Effector memory CD4-positive, alpha-beta T cell (primary cell): ENCODE measurements at places on chromosomes 13 and 19.

DNA sequence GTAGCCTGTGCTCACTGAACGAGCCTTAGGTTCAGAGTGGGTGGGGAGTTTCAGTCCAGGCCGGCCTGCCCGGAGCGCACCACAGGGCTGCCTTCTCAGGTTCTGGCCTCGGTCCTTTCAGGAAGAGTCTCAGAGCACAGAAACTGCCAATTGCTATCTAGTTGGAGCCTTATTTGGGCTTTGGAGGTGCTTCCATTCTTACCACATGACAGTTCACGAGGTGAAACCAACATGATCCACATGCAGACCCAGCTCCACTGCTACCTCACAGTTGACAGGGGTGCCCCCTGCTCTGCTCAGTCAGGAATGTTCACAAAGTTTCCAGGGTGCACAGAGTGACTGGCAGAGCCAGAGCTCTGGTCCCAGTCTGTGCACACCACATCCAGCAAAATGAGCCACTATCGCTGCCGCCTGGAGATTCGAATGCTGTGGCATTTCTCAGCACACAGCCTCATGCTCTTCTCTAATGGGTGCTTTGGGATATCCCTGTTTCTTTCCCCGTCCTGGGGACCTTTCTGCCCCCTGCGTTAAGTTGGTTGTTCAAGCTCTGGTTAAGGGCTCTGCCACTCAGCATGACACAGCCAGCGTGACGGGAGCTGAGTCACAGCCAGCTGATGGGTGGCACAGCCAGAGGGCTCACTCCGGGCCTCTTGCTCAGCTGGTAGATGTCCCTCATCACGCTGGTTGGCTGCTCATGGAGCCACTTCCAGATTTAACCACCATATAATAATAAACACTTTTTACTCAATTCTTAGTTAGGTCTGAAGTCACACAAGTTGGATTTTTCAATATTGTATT is 7.5 kb upstream of the SACS start:
- no peak for DNase-seq

GRCh38 chr19:2523630-2524311 is 47.8 kb downstream of the GADD45B start:
- DNase-seq = no peak

GRCh38 chr19:10112895-10113591 is 1.6 kb downstream of the P2RY11 start:
- DNase-seq = peak; percentile 48

GRCh38 chr13:113002206-113002912 is 33.3 kb downstream of the MCF2L start:
- DNase-seq = no peak

DNA sequence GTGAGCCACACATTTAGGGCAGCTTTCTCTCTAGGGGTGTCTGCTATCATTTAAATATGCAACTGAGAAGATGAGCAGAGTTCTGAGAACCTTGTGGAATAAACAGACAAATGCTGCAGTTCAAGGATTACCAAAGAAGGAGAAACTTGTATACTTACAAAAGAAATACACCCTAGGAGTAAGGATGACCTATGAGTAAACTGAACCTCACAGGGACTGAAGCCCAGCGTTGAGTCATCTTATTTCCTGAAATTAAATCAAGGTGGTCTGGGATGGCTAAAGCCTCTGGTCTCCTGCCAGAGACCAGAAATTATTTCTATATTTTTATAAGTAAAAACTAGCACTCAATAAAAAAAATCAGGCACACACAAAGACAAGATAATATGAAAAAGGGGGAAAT is 40.1 kb downstream of the FAM216B start:
- no peak for DNase-seq

DNA sequence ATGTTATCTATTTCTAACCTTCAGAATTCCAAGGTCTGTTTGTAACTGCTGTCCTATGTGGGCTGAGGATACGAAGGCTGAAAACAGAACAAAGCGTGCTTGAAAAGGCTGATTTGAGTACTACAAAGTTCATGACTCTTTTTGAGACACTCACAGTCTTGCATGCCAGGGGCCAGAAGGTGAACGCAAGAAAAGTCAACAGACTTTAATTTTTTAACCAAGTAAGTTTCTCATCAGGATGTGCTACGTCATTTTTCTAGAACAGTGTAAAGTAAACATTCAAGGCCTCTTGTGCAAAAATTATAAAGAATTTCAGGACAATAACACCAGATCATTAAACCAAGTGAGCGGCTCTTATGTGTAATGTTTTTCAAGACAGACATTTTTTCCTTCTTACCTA is 163.5 kb downstream of the COG6 start:
- DNase-seq = no peak

GRCh38 chr19:31436121-31436776 is 87.0 kb upstream of the TSHZ3 start:
- no peak for DNase-seq

- no peak for DNase-seq
Measured at GRCh38 chr13:30268673-30269072, 38.7 kb downstream of the KATNAL1 start.

DNA sequence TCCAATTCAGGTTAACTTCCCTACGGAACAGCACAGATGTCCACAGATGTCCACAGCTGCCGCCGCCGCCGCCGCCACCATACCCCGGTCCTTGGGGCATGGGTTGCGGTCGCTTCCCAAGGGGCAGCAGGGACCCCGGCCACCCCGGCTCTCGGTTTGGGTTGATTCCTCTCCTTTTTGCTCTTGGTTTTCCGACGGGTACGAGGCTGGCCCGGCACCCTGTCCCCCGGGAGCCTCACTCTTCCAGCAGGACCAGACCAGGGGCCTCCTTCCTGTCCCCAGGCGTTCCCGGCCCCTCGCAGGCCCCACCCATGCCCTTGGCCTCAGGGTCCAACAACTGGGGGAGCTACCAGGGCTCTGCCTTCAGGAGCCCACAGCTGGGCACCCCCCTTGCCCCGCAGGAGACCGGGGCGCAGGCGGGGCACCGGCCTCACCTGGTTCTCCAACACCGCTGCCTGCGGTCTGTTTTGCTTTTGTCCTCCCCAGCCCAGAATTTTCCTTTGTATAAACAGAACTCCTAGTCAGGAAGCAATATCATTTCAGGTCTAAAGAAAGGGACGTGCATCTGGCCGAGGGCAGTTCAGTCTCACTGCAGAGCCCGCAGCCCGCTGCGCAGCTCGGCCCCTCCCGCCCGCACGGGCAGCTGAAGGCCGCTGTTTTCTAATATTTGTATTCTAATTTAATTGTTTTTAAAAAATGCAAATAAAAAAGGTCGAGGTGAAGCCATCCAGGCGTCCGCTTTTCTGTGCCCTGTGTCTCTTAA is 27.9 kb downstream of the ZBTB7A start:
- no peak for DNase-seq

GRCh38 chr13:39038569-39039030 is 344 bp downstream of the NHLRC3 start:
- DNase-seq = peak; percentile 18

DNA sequence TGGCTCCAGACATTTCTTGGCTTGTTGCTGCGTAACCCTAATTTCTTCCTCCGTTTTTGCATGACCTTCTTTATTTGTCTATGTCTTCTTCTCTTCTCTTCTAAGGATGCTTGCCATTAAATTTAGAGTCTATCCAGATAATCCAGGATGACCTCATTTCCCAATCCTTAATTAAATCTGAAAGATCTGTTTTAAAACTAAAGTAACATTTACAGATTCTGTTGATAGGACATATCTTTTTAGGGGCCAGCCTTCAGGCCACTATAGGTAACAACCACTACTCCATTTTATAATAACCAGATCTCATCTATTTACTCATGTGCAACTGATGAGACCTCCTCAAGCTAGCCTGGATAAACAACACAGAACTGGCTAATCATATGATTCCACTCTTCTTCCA is 490.5 kb upstream of the SLC10A2 start:
- DNase-seq = no peak

GRCh38 chr13:110274687-110275086 is 32.3 kb downstream of the COL4A1 start:
- no peak for DNase-seq

GRCh38 chr13:94713561-94714182 is 1.3 kb upstream of the SOX21 start:
- no peak for DNase-seq

DNA sequence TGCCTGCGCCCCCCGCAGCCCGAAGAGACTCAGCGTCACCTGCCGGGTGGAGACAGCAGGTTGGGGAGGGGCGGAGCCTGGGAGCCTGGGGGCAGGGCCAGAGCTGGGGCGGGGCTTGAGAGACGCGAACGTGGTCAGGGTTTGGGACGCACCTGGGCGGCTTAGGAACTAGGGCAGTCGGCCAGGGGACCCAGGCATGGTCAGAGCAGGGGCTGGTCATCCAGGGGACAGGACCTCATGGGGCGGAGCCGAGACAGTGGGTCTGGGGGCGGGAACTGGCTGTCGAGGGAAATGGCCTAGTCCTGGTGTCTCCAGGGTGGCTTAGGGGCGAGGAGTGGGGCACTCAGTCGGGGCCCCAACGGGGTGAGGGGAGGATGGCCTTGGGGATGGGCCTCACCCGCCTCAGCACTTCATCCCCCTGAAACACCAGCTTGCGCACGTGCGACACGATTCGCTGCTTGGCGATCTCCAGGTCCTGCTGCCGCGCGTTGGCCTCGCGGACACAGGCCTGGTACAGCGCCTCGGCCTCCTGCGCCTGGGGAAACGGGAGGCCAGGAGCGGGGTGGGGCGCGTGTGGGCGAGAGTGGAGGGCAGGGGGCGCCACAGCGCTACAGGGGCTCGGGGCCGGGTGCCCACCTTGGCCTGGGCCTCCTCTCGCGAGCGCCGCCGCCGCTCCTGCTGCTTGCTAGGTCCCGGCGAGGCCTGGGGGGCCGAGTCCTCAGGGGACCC is 5.8 kb downstream of the GMIP start:
- no peak for DNase-seq

DNA sequence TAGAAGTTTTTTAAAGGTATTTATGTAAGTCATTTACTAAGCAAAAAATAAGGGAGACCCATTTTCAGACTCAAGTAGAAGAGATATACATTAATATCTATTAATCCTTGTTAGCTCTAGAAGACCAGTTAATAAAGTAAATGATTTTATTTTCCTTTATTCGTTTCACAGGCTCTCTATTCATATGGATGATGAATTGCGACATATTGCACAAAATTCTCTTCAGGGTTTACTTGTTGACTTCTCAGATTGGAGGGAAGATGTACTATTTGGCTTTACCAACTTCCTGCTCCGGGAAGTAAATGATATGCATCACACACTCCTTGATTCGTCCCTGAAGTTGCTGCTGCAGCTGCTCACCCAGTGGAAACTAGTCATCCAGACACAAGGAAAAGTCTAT is 139.3 kb downstream of the FRY start:
- no peak for DNase-seq

- no peak for DNase-seq
Measured at GRCh38 chr19:16370641-16371391, 46.2 kb downstream of the KLF2 start.

GRCh38 chr19:791567-792305 is 5.5 kb upstream of the PTBP1 start:
- DNase-seq = no peak

GRCh38 chr13:30366088-30366487 is 56.2 kb upstream of the UBE2L5 start:
- DNase-seq = no peak

- no peak for DNase-seq
Measured at GRCh38 chr13:23488442-23488841, 54.9 kb upstream of the SACS start.

DNA sequence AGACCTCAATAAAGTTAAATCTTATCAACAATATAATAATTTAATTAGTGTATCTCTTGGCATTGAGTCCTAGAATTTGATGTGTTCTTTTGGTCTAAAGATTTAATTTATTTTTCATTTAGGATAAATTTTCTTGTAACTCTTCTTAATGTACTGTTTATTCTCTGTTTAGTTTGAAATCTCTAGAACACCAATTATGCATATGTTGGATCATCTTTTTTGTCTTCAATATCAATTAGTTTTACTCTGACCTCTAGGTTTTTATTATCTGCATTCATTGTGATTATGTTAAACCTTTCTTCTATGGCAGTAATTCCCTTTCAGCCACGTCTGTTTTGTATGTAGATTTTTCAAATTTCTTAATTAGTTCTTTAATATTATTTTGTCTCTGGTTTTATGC is 93.8 kb upstream of the ARHGEF7 start:
- DNase-seq = no peak

GRCh38 chr13:96417939-96418685 is 328.2 kb downstream of the HS6ST3 start:
- no peak for DNase-seq

DNA sequence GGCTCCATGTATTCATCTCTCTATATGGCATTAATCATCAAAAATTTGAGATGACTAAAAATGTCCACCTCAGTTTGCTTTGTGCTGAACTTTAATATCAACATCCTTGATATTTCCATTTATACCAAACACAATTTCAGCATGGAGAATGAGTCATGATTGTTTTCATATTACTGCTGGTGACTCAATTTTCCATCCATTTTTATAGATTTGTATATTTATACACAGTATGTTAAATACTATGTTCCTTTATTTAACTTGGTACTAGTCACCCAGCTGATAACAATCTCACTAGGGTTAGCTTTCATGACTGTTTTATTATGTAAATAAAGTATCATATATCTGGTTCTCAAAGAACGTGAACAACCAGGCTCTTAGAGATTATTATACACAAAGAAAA is 1255.1 kb downstream of the SLITRK1 start:
- no peak for DNase-seq

DNA sequence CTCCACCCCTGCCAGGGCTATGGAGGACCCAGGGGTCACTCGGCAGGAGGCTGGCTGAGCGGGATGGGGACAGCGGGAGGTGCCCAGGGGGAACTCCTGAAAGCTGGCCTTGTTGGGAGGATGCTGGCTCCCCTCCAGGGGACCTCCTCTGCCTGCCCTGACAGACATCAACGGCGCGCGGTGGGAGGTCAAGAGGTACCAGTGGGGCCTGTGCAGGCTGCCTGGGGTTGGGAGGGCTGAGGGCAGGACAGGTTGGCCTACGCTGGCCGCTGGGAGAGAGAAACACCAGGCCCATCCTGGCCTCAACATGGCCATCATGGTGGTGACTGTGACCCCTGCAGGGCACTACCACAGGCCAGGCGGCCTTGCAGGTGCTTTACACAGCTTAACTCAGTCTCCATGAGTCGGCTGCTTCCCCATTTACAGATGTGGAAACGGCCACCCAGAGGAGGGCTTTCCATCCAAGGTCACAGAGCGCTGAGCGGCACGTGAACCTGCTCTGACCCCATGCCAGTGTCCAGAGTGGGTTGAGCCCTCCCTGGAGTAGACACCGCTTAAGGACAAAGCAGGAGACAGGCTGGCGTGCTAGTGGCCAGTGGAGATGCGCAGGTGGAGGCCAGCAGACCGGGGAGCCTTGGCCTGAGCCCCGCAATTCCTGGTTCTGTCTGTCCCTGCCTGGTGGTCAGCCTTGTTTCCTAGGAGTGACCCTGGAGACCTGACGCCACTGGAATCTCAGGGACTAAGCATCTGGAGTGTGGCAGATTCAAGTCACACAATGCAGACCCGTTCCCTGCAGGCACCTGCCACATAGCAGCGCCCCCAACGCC is 27.6 kb downstream of the CEBPG start:
- DNase-seq = no peak

DNA sequence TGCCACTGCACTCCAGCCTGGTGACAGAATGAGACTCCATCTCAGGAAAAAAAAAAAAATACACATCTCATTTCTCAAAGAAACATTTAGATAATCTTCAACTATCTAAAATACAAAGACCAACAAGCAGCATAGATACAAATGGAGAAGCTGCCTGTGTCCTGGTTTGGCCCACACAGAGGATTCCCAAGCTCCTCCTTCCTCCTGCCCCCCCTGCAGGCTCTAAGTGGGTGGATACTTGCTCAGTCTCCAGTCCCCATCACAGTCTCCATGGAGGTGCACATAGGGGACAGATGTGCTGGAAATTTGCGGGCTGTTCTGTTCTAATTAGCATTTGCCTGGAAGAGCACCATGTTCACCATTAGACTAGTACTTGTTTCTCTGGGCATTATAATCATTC is 59.9 kb downstream of the ABCC4 start:
- no peak for DNase-seq
